ENCODE measurements at places on chromosomes 2 and 18. TPM values are rescaled to one million over a fixed set of nuclear protein-coding genes. Genes with fewer than 3 reads are reported as not detected.
A peak's percentile ranks its signal among the peaks of the same experiment; 100 is the strongest.

Gene CRYGD
- total RNA-seq, result not detected

DNA sequence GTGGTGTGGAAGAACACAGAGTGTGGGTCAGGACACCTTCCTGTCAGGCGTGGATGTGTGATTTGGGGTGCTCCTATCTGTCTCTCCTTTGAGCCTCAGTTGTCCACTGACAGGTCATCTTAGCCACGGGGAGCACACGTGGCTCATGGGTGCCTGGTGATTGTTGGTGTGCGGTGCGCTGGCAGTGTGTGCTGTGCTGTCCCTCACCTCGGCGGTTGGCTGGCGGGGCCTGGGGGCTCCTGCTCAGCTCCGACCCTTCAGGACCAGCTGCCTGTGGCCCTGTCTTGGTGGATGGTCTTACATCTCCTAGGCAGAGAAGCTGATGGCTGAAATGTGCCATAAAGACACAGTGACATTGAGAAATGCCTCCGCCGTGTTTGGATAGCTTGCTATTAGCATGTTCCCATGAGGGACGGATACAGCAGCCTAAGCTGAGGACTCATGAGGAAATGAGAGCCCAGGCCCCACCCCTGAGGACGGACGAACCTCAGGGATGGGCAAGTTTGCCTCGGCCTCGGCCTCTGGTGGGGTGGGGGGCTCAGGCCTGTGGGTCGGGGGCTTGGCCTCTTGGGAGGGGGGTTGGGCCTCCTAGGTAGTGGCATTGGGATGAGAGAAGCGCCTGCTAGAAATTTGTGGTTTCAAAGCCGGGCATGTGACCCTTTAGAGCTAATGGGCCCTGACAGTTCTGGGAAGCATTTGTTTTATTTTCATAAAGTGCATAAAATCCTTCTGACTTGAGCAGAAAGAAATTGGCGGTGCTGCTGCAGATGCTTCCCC is 20.3 kb upstream of the ASB1 start:
- H3K27ac ChIP-seq, result no peak overlapping the region
- no peaks in the 10 kb centered on the region for H3K27me3 ChIP-seq
- no peaks in the 10 kb centered on the region for H3K4me1 ChIP-seq

GRCh38 chr18:36284671-36285295 is 12.7 kb upstream of the FHOD3 start:
- H3K4me3 ChIP-seq, result no peak overlapping the region
- peaks cover 3% of the 10 kb centered on the region for H3K4me1 ChIP-seq
- peaks cover 27% of the 10 kb centered on the region for H3K27me3 ChIP-seq
- H3K36me3 ChIP-seq, result no peaks in the 10 kb centered on the region
- DNase-seq, result peak; percentile 83

- H3K4me3 ChIP-seq, result no peak overlapping the region
- peaks cover 12% of the 10 kb centered on the region for H3K27me3 ChIP-seq
Observed at GRCh38 chr2:237618449-237618848, 8.9 kb upstream of the LRRFIP1 start.

Gene FAM237A
- not detected for total RNA-seq

DNA sequence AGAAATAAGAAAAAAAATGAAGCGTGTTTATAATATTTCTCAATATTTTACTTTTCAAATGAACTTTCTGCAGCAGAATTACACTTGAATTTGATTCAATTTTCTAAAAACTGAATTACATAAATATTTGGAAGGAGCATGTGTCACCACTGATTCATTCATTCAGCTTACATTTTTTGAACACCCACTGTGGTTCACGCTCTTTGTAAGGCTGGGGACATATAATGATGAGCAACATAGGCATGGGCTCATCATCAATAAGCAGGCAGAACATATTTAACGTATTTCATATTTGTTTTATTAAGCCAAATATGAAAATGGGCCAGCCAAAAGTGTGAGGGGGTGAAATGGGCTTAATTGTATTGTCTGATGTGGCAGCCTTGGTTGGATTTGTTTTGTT is 209.1 kb downstream of the CTNNA2 start:
- no peaks in the 10 kb centered on the region for H3K4me1 ChIP-seq
- H3K4me3 ChIP-seq, result no peak overlapping the region
- H3K36me3 ChIP-seq, result no peaks in the 10 kb centered on the region
- no peaks in the 10 kb centered on the region for H3K27me3 ChIP-seq

DNA sequence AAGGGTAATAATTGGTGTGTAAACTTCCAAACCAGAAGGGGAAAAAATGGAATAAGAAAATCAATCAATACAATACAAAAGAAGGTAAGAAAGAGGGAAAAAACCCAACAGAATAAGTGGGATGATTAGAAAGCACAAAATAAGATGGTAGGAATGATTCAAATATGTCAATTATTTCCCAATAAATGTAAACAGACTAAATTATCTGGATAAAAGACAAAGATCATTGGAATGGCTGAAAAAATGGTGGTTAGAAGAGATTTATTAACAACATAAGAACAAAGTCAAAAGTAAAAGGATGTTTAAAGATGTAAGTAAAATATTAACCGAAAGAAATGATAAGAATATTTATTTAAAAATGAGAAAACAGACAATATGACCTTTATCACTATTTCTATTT is 103.5 kb upstream of the YWHAQ start:
- H3K4me3 ChIP-seq, result no peak overlapping the region
- peaks cover 7% of the 10 kb centered on the region for H3K27me3 ChIP-seq
- DNase-seq, result no peak
- H3K36me3 ChIP-seq, result peaks cover 1% of the 10 kb centered on the region
- peaks cover 36% of the 10 kb centered on the region for H3K4me1 ChIP-seq

DNA sequence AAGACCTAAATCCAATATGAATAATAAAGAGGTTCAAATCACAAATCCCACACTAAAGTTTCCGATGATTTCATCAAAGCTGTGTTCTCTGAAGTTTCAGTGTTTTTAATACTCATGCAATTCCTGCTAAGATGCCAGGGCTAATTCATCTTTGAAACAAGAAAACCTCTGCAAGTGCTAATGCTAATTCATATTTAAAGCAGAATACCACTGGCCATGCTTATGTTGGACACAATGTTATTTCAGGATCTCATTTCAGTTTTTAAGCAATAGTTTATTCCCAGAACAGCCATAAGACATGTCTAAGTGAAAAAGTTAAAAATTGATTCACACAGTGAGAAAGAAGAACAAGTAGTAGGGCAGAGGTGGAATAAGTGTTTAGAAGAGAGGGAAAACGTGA is 62.8 kb downstream of the GRB14 start:
- no peaks in the 10 kb centered on the region for H3K36me3 ChIP-seq
- H3K4me3 ChIP-seq, result no peak overlapping the region
- H3K4me1 ChIP-seq, result no peaks in the 10 kb centered on the region

- DNase-seq, result no peak
- H3K27ac ChIP-seq, result no peak overlapping the region
- peaks cover 2% of the 10 kb centered on the region for H3K27me3 ChIP-seq
- H3K4me1 ChIP-seq, result peaks cover 21% of the 10 kb centered on the region
- no peak overlapping the region for H3K4me3 ChIP-seq
Observed at GRCh38 chr2:43212216-43212835, 14.1 kb downstream of the ZFP36L2 start.

Gene CCNYL1
- total RNA-seq, result 6.1 TPM

GRCh38 chr18:46325895-46326294 is 221.7 kb downstream of the HAUS1 start:
- H3K4me3 ChIP-seq, result no peak overlapping the region
- H3K27ac ChIP-seq, result no peak overlapping the region
- no peaks in the 10 kb centered on the region for H3K36me3 ChIP-seq
- no peak for DNase-seq
